ENCODE measurements at places on chromosomes 2 and 18.

DNA sequence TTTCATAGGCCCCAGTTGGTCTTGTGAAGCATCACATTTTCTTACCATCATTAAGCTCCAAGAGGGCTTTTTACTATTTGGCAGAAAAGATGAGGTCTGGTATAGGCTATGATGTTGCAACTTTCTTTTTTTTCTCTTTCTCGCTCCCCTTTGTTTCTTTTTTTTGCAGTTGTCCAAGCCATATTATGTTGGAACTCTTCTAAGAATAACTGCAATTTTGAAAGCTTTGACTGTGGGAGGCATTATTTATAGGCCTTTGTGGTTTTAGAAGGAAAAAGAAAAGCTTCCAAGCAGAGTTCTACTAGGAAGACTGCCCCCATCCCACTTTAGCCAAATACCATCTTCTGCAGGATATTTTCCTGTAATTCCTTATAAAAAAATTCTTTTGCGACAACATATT is 571.6 kb downstream of the ARHGAP15 start:
- DNase-seq: no peak

DNA sequence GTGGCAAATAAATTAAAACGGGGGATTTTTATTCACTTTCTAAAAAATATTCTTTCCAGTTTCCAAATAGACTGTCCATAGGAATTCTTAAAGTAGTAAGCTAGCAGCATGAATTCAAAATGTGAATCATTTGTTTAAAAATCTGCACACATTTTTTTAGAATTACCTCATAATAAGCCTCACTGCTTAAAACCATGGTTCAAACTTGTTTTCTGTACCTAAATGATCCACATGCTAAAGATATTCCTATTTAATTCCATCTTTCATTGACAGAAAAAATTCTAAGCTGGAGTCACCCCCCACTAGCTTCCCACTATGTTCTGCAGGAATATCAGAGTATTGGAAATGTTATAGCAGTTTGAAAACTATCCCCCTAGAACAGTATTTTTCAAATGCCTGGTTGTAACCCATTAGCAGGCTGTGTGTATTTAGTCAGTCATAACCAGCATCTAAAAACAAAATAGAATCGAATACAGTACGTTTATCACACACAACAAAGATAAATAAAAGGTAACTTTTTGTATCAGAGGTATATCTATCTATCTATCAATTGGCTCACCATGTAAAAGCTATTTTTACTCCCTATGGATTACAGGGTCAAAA is 11.2 kb upstream of the IKZF2 start:
- DNase-seq: no peak

DNA sequence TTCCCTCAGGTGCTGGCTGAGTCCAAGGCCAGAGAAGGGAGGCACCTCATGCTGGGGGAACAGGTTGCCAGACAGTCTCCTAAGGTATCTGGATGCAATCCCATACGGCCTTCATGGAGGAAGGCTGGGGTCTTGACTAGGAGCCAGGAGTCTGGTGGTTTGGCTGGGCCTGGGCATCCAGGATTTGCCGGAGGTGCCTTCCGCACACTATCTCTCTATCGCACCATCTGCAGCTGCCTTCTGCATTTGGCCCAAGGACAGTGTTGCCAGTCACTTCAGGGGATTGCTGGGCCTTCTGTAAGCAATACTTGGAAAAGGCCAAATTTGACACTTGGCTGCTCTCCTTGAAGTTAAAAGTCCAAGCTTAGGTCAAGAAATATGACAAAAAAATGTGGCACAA is 327.2 kb downstream of the EN1 start:
- no peak for DNase-seq

DNA sequence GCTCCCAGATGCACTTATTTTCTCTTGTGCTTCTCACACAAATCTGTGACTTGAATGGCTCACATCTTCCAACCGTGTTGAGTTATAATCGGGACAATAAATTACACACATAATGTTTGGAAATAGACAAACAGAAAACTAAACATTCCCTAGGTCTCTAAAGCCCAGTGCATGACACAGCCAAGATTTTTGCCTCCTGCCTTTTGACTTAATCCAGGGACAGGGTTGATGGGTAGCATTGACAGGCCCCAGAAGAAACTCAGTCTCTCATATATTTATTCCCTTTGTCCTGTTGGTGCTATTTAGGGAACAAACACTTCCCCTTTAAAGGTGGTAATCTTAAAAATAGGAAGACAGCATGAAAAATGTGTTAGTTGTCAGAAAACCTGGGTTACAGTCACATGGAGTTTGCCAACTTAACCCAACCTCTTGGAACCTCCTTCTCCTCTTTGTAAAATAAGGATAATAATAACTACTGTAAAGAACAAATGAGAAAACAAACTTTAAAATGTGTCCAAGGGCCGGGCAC is 24.0 kb upstream of the ARPC2 start:
- no peak for DNase-seq

GRCh38 chr2:29123617-29124349 is 8.6 kb downstream of the CLIP4 start:
- DNase-seq: no peak

- no peak for DNase-seq
Measured at GRCh38 chr2:77270433-77270832, 251.7 kb downstream of the LRRTM4 start.

DNA sequence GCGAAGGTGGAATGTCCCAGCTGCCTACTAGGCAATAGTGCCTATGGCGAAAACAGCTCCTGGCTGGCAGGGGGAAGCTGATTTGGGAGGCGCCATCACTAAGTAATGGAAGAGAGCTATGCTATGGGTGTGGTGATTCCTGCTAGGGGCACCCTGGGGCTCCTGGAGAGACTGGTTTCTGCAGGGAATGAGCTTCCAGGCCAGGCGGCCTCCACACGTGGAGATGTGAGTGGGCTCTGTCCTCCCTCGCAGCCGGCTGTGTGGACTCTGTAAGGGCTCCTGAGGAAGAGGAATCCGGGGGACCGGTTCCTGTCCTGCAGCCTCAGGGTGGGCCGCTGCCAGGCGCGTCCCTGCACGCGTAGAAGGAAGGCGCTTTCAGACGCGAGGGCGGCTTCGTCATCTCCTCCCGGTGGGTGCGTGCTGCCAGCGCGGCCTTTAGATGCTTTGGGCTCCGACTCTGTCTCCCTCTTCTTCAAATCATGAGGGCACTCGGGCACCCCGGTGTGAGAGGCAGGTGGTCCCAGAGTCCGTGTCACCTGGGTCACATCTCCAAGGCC is 55.5 kb upstream of the ANKRD62 start:
- no peak for DNase-seq

DNA sequence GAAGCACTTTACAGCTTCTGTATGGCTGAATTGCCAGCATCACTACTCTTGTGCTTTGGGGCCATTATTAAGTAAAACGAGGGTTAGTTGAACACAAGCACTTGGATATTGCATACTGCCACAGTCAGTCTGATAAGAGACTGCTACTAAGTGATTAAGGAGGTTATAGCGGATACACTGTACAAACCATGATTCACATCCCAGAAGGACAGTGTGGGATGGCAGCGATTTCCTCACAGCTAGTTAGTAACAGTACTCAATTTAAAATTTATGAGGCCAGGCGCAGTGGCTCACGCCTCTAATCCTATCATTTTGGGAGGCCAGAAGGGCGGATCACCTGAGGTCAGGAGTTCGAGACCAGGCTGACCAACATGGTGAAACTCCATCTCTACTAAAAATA is 2.6 kb upstream of the BMPR2 start:
- no peak for DNase-seq

DNA sequence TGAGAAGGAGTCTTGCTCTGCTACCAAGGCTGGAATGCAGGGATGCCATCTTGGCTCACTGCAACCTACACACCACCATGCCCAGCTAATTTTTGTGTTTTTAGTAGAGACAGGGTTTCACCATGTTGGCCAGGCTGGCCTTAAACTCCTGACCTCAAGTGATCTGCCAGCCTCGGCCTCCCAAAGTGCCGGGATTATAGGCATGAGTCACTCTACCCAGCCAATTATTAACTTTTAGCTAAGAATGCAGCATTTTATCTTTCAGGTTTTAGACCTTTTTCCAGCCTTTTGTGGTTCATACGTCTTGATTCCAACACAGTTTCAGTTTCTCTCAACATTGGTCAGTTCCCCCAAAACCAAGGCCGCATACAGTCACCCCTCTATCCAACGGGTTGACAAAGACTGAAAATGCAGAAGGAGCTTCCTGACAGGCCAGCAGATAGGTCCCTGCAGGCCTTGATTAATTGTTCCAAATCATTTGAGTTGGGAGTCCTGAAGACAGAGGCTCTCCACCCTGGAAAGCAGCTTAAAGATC is 262.2 kb upstream of the KLHL29 start:
- no peak for DNase-seq
